ENCODE measurements at places on chromosomes 7 and 10.

- DNase-seq = peak; percentile 72
Measured at GRCh38 chr10:34716958-34717357, 98.1 kb downstream of the PARD3 start.

- DNase-seq = peak; percentile 87
Measured at GRCh38 chr10:33216661-33217427, 117.6 kb downstream of the NRP1 start.

DNA sequence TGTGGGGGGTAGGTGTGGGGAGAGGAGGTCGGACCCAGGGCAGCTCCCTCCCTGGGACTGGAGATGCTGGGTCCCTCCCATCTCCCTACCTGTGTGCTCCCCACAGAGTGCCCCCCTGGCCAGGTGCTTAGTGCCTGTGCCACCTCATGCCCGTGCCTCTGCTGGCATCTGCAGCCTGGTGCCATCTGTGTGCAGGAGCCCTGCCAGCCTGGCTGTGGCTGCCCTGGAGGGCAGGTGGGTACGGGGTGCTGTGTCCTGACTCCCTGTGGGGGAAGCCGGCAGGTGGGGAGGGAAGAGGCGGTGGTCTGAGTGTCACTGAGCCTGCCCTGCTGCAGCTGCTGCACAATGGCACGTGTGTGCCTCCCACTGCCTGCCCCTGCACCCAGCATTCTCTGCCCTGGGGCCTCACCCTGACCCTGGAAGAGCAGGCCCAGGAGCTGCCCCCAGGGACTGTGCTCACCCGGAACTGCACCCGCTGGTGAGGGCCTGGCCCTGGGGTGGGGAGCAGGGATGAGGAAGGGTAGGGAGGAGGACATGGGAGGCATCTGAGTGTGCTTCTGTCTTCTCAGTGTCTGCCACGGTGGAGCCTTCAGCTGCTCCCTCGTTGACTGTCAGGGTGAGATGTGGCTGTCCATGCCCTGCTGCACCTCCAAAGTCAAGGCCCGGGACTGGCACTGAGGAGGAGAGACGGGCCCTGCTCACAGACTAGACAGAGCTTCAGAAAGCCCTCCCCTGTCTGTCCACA lies 11.7 kb upstream of the ZNF862 start:
- no peak for DNase-seq

DNA sequence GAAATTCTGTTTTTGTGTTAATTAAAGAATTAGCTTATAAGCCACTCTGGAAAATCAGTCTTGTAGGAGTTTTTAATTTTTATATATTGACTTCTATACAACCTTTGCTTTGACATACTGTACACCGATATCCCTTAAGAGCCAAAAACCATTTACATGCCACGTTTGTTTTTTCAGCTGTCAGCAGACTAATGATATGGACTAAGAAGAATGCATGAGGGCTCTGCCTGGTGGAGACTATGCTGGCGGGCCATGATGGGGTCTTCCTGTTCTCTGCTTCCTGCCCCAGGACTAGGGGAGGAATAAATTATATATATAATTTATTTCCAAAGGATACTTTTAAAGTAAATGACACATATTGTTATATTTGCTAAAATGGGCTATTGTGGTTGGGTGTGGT lies 96.3 kb downstream of the CDK14 start:
- no peak for DNase-seq

GRCh38 chr10:12221323-12222298 lies 25.6 kb downstream of the CDC123 start:
- DNase-seq = peak; percentile 16

Measured in SJSA1 (cell line).